Fibroblast of skin of back (primary cell): ENCODE measurements at places on chromosomes 4 and X.

- peak; percentile 33 for DNase-seq
These were observed 623.9 kb downstream of the CENPC start for GRCh38 chr4:66921433-66921832.

DNA sequence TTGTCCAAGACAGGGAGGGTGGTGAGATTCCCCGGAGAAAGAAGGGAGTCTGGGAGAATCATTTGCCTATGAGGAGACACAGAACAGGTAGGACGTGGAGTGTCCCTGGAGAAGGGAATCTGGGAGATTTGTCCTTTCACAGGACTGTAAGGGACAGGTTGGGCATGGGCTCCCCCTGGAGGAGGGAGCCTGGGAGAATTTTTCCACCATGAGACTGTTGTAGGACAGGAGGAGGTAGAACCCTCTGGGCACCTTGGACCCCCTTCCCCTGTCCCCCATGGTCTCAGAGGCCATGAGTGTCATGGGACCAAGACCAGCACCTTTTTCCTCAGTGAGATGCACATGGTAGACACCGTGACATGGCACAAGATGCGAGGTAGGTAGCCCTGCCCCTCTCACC lies 2.8 kb downstream of the PORCN start:
- DNase-seq, result no peak

- no peak for DNase-seq
These were observed 5.6 kb downstream of the ZFP92 start for GRCh38 chrX:153416781-153417450.

- no peak for DNase-seq
These were observed 204.7 kb upstream of the GABRA2 start for GRCh38 chr4:46594661-46595060.

- peak; percentile 50 for DNase-seq
These were observed 153.1 kb upstream of the PCDH18 start for GRCh38 chr4:137685357-137685756.

- DNase-seq, result no peak
These were observed 11.7 kb upstream of the PRPS2 start for GRCh38 chrX:12779534-12779933.

GRCh38 chrX:121598356-121598755 lies 550.9 kb downstream of the GLUD2 start:
- no peak for DNase-seq
